ENCODE measurements at places on chromosomes 6 and 20. TPM values are rescaled to one million over a fixed set of nuclear protein-coding genes. Genes with fewer than 3 reads are reported as not detected.

DNA sequence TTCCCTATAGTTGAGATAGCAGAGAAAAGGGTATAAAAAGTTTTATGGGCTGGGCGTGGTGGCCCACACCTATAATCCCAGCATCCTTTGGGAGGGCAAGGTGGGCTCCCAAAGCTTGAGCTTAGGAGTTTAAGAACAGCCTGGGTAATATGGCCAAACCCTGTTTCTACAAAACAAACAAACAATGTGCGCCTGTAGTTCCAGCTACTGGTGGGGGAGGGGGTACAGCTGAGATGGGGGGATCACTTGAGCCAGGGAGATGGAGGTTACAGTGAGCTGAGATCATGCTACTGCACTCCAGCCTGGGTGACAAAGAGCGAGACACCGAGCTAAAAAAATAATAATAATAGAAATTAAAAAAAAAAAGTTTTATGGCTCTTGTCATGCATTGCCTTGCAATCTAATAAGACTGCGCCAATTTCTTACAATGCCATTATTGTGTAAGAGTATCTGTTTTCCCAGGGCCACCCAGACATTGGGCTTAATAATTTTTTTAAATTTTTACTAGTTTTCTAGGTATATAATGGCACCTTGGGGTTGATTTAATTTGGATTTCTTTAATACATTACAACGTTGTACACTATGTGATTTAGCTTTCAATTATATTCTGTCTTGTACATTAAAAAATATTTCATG lies 3.9 kb downstream of the ACSS2 start:
- DNase-seq: no peak

Gene DEFB124
- total RNA-seq: not detected

- DNase-seq: no peak
Measured at GRCh38 chr6:108883172-108883571, 35.0 kb downstream of the ARMC2 start.

DNA sequence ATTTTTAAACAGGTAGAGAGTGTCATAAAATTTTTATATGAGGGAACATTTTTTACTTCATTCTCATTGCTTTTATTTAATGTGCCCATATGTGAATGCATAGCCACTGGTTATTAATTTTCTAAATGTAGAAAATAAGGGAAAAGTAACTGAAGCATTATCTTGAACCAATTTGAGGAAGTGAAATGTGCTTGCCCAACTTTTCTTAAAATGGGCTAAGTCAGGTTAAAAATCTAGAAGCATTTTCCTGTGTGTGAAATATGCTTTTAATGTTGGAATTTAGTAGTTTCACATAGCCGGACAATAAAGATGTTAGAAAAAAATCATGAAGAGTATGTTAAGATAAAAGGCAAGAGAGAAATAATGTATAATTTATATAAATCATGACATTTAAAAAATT lies 3.8 kb downstream of the SEC23B start:
- DNase-seq: no peak

GRCh38 chr6:168462289-168462853 lies 21.4 kb downstream of the SMOC2 start:
- DNase-seq: no peak

DNA sequence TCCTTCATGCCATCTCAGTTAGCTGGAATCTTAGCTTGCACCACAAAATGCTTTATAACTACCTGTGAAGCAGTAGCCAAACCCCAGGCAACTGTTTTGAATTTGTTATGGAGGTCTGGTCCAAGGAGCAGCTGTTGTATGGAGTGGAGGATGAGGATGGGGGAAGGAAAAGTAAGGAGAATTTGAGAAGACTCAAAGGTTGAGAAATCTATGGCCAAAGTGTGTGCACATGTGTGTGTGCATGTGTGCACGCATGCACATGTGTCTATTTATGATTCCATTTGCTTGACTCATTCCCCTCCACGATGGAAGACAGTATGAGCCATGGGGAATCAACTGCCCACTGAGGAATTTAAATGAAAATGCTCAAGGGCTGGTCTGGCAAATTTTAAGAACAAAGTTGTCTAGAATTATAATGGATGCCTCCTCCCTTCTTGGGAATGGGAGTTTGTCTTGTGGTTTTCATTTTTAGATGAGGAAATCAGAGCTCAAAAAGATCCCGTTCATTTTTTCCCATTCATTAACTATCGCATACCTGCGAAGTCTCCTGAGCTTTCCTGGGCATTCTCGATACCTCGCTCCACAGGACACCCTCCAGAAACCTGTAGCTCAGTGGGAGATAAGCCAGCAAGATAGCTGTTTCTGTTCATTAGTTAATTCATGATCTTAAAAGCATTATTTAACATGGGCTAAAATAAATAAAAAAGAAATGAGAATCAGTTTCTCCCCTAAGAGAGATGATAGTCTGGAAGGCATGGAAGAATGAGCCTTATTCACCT lies 152.3 kb upstream of the NEDD9 start:
- no peak for DNase-seq

DNA sequence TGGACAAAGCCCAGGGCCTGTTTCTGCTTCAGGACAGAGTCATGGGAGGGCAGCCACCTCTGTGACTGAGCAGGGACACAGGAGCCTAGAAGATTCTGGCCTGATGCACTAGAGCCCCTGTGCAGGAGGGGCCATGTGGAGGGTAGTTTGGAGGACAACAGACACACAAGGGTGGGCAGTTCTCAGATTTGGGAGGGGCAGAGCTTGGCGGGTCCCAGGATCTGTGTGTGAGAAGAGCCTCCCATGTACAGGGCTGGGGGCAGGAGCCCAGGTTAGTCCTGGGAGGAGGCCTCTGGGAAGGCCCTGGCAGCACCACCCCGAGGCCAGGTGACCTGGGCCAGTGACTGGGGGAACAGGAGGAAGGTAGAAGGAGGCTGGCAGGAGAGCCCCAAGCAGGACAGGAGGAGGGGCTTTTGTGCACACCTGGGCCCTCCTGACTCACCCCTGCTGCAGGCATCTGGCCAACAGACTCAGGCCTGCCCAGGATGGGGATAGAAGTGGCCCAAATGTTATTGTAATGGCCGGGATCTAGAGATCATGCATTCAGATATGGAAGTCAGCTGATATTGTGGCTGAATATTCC lies 1.4 kb upstream of the ULBP3 start:
- no peak for DNase-seq

DNA sequence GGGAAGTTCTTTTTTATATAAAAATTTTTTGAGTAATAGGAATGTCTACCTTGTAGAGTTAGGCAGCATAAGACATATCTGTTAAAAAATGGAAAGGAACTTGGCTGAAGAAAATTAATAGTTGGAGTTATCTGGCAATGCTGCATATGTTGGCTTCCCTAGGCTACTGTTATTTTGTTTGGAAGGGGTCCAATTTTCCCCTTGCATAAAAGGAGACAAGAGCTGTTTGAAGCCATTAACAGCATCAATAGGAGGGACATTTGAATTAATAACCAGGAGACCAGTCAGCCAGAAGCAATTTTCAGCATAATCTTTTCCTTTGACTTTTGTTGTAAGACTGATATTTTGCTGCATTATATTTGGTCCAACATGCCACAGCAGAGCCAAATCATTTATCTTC lies 80.9 kb upstream of the TAB2 start:
- DNase-seq: no peak

GRCh38 chr20:18839507-18840247 lies 26.1 kb downstream of the SCP2D1 start:
- DNase-seq: no peak

DNA sequence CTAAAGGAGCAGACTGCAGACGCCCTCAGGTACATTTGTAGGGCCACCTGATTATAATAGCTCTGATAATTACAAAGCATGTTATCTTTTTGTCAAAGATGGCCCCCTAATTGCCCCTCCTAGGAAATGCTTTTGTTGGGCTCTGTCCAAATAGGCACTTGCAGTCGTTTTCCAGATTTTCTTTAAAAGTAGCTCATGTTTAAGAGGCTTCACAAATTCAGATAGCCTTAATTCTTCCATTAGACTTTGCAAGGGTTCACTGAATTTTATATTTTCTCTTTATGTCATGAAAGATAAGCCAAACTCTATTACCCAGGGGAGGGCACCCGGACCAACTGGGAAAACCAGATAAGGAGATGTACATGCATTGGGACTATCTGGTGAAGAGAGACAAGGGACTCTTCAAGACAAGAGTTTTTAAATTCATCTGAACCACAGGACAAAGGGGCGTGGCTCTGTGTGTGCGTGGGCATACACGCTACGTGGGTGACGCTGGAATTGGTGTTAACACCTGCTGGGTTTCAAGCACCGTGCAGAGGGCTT lies 95.6 kb downstream of the TOX2 start:
- no peak for DNase-seq

DNA sequence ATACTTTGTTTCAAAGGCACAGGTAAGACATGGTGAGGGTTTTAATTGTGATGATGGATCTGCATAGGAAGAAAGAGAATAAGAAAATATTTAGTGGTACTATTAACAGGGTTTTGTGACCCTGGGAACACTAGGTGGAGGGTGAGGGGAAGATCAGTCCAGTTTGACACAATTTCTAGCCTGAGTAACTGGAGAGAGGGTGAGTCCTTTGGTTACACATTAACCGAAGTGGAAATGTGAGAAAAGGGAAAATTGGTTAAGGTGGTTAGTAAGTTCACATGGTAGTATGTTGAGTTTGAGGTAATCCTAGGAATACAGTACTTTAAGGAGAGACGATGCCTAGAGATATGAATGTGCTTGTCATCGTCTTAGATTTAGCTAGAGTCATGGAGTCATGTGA lies 54.8 kb upstream of the POU3F2 start:
- no peak for DNase-seq

Gene ELOVL4
- total RNA-seq: 0.79 TPM

Gene MEI4
- total RNA-seq: not detected

- DNase-seq: no peak
Measured at GRCh38 chr20:52427960-52428359, 236.4 kb upstream of the ZFP64 start.

DNA sequence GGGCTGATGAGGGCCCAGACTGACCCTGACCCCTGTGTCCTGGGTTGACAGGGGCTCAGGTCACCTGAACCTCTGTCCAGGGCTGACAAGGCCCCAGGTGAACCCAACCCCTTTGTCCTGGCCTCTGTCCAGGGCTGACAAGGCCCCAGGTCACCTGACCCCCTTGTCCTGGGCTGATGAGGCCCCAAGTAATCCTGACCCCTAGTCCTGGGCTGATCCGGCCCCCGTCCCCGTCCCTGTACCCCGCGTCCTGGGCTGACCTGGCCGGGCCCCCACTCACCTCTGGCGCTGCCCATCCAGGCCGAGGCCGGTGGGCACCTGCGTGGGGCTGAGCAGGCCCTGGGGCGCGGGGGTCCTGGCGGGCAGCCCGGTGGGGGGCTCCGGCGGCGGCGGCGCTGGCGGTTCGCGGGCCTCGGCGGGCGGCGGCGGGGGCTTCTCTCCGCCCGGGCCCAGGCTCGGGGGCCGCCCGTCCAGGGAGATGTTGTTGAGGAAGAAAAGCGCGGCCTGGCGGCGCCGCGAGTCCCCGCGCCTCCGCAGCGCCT lies 379 bp downstream of the CABLES2 start:
- no peak for DNase-seq

- peak; percentile 27 for DNase-seq
Measured at GRCh38 chr20:4161401-4162251, 146.3 kb upstream of the RNF24 start.

Gene LAMA2
- total RNA-seq: 0.02 TPM

Gene PTCRA
- total RNA-seq: not detected

- no peak for DNase-seq
Measured at GRCh38 chr6:1251198-1252155, 60.4 kb upstream of the FOXQ1 start.

- DNase-seq: no peak
Measured at GRCh38 chr6:156182356-156182755, 594.8 kb upstream of the ARID1B start.

DNA sequence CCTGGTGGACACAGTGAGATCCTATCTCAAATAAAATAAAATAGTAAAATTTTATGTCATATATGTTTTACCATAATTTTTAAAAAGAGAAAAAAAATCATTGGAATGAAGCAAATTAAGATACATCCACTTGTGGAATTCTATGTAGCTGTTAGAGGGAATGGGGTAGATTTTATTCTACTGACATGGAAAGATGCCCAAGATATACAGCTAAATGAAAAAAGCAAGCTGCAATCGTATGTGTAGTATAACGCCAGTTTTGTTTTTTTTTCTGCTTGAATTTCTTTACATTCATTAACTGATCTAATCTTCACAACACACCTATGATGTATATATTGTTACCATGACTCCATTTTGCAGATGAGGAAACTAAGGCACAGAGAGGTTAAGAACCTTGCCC lies 23.4 kb upstream of the RANBP9 start:
- no peak for DNase-seq

Gene PCMTD2
- 68.4 TPM for total RNA-seq

DNA sequence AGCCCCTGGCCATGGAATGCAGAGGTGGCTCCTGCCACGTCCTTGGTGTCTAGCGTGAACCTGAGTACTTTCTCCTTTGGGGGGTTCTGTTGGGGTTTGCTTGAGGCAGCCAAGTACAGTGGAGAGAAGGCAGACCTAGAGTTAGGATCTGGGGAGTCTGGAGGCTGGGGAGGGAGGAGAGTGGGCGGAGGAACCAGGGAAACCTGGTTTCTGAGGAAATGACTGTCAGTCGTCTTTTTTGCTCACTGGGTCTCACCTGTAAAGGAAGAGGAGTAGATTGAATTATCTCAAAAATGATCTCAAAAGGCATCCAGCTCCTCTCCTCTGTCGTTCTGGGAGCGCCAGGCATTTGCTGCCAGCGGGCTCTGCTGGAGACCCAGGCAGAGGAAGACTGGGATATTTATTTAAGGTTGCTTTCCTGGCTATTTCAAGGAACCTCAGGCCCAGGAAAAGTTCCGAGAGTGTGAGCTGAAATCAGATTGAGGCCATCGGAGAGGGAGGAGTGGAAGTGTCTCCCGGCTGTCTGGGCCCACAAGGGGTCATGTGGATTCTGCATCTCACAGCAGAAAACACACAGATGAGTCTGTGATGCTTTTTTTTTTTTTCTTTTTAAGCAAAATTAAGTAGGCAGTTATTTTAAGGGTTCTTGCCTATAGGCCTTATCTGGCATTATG lies 16.1 kb downstream of the EPB41L1 start:
- DNase-seq: no peak

Gene CD24
- total RNA-seq: 0.31 TPM
